NCI-H510A (cell line): ENCODE measurements at places on chromosomes 16 and 17.

DNA sequence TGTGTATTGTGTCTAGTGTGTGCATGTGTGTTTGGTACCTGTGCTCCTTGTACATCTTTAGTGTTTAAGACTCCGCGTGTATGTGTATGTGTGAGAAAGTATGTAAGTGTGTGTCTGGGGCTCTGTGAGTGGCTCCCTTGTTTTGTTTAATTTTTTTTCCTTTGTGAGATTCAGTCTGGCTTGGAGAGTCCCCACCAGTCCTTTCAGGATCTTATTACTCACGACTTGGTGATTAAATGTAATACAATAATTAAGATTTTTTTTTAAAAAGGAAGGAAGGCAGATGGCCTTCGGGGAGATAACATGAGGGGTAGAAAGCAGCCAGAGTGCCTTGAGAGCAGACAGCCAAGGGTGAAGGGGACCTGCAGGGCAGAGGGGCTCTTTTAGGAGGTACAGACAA lies 33.9 kb downstream of the FZD2 start:
- no peak for DNase-seq

- DNase-seq = peak; percentile 50
These were observed 166.2 kb downstream of the XYLT1 start for GRCh38 chr16:17304491-17305119.

- no peak for DNase-seq
These were observed 3.1 kb downstream of the NME2 start for GRCh38 chr17:51169340-51169739.

- DNase-seq = no peak
These were observed 591 bp downstream of the DHX38 start for GRCh38 chr16:72094266-72094610.

- DNase-seq = no peak
These were observed 28.1 kb downstream of the KIAA0513 start for GRCh38 chr16:85055493-85056210.

DNA sequence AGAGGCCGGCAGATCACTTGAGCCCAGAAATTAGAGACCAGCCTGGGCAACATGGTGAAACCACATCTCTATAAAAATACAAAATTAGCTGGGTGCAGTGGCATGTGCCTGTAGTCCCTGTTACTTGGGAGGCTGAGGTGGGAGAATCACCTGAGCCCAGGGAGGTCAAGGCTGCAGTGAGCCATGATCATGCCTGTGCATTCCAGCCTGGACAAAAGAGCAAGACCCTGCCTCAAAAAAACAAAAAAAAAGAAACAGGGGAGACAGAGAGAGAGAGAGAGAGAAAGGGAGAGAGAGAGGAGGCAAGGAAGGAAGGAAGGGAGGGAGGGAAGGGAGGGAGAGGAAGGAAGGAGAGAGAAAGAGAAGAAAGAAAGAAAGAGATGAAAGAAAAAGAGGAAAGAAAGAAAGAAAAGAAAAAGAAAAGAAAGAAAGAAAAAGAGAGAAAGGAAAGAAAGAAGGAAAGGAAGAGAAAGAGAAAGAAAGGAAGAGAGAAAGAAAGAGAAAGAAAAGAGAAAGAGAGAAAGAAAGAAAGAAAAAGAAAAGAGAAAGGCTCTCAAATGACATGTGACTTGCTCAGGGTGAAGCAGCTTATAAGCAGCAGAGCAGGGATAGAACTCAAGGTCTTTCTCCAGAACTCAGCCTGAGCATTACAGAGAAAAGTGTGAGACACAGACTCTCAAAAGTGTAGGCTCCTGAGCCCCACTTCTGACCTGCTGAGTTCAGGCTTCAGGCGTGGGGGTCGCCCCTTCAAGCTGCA lies 15.5 kb downstream of the CX3CL1 start:
- DNase-seq = no peak
